WTC11 (cell line): ENCODE measurements at places on chromosomes 11 and 22. TPM values are rescaled to one million over a fixed set of nuclear protein-coding genes. Genes with fewer than 3 reads are reported as not detected.

GRCh38 chr11:37710031-37710430, 1112.0 kb upstream of the RAG2 start:
- DNase-seq: no peak

DNA sequence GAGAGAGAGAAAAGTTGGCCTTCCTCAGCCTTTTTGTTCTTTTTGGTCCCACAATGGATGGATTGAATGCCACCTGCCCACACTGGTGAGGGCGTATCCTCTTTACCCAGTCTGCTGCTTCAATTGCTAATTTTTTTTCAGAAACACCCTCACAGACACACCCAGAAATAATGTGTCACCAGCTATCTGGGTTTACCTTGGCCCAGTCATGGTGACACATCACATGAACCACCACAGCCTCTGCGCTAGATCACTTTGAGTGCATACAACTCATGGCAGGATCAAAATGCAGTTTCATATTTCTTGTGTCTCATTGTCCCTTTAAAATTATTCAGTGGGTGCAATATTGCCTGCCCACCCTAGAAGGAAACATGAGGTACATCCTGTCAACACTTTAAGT, 63.3 kb downstream of the ADAMTS15 start:
- DNase-seq: no peak

The C22orf42 gene
- total RNA-seq: 0.61 to 0.78 TPM (median 0.69 TPM) in 3 replicates

The MB gene
- 0.50 to 1.0 TPM (median 0.60 TPM) in 3 replicates for total RNA-seq

- no peak for DNase-seq
Observed at GRCh38 chr22:48603621-48604320, 1223.9 kb downstream of the BRD1 start.

GRCh38 chr11:1458340-1459218, 28.0 kb downstream of the MOB2 start:
- DNase-seq: peak; percentile 53

DNA sequence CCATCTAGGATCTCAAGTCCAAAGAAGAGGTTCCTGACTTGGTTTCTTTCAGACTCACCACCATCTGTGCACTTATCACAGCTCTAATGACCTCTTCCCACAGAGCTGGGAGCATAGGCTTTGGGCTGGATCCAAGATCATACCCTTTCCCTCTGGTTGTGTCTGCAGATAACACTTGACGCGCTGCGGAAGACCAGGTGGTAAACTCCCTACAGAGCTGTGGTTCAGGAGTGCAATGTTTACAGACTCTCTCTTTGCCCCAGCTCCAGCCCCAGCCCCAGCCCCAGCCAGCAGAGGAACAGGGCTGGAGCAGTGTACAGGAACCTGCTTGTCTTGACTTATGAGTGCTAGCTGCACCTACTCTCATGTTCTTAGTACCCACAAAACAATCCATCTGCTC, 274.4 kb upstream of the SYN3 start:
- DNase-seq: no peak

DNA sequence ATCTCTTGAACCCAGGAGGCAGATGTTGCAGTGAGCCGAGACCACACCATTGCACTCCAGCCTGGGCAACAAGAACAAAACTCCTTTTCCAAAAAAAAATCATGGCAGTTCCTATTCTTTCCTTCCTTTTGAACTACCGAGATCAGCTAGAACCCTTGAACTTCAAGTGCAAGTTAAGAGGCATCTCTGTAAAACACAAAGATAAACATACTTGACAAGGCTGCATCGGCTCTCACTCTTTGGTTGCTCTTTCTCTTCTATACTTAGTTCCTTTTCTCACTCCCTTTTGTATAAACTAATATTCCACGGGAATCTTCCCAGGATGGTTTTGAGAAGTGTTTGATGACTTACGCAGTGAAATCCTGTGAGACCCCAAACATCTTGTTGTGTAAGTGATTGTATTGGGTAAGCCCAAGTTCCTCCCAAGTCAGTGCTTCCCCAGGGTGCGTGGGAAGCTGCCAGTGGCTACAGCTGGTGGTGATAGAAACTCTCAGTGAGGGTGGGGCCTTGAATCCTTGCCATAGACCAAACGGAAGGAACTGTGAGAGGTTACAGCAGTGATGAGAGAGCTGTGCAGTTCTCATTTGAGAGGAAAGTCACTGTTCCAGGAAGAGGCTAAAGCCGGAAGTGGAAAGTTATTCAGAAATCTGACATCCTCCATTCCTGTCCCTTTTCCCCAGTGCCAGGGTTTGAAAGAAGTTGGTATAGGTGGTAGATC, 24.1 kb upstream of the CDC42EP2 start:
- no peak for DNase-seq

- DNase-seq: no peak
Observed at GRCh38 chr22:38165922-38166593, 15.6 kb downstream of the PLA2G6 start.

GRCh38 chr11:72482211-72482812, 48.0 kb upstream of the CLPB start:
- DNase-seq: peak; percentile 75

The LMO2 gene
- total RNA-seq: 1.0 to 3.4 TPM (median 1.4 TPM) in 3 replicates

GRCh38 chr11:16410479-16410878, 54.1 kb upstream of the SOX6 start:
- DNase-seq: no peak

The PDE2A gene
- 3.7 to 5.0 TPM (median 4.9 TPM) in 3 replicates for total RNA-seq
